Activated T-helper 9 cell treated with anti-CD3 and anti-CD28 coated beads, Interleukin-2, amount 50 U/mL, for 16 hours (primary cell): ENCODE measurements at places on chromosomes 11 and 22.

DNA sequence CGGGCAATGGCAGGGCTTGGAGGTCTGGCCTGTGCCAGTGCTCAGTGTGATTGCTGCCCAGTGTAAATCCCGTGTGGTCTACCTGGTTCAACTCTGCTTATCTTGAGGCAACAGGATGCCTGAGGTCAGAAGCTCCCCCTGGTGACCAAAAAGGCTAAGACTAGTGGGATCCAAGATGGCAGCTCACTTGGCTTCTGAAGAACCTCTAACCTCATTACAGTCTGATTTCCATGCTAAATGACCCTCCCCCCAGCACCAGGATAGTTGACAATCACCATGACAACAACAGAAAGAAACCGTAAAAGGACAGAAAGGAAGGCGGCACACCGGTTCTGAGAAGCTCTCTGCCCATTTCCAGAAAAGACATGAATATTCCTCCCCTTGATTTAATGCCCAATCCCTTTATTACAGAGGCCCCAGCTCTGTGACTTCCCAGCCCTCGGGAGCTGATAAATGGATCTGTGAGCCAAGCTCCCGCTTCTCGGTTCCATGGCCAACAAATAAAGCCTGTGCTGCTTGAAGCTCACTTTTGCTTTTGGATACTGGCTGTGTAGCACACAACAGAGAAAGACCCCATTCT, 398.4 kb downstream of the CTTN start:
- no peak for DNase-seq

- no peak for DNase-seq
Observed at GRCh38 chr11:111299101-111300026, 1.0 kb downstream of the POU2AF3 start.

DNA sequence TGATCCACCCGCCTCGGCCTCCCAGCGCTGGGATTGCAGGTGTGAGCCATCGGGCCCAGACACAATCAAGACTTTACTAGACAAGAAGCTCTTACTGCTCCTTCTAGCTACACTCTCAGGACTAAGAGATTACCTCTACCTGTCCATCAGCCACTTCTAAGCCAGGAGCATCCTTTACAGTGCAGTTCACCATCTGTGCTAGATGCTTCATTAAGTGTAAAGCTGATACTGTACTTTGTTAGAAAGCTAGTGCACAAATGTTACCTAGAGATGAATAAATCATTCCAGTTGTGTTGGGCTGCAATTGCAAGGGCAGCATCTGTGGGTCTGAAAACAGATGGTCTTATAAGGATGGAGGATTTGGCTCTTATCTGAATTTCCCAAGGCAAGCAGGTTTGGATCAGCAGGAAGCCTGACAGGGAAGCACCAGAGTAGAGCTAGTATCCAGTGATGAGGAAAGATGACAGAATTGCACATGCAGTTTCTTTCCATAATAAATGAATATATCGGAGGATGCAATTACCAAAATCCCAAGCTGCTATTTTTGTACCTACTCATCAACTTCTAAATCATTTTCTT, 58.3 kb downstream of the FAM168A start:
- no peak for DNase-seq

DNA sequence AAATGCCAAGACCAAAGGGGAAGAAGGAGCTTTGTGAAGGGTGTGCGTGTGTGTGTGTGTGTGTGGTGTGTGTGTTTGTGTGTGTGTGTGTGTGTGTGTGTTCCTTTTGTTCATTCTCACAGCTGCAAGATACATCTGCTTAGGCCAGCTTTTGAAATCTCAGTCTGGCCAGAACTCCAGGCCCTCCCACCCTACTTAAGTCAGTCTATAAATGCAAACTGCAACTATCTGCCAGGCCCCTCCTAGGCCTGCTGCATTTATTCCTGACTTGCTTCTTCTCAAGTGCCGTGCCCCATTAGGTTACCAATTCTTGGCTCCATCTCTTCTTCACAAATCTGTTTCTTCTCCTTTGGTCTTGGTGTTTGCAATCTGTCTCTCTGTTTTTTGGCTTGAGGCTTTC, 21.6 kb upstream of the RIC3 start:
- DNase-seq, result no peak

DNA sequence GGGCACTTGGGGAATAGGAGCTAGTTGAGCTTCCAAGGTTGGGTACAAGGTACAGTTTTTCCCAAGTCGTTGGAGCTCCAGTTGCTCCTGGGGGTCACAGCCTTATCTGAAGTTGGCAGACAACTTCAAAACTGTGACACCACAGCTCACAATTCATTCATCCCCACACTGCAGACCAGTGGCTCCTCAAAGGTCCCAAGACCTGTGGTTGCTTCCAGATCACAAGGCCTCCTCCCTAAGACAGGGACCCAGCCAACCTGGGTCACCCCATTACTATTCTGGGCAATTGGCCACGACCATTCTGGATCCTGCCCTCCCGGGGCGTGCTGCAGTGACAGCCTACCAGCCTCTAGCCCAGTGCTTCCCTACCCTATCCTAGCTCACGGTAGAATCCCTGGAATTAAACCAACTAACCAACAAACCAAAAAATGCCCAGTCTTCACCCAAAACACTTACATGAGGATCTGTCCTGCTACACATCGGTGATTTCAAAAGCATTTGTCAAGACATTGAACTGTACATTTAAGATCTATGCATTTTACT, 862 bp upstream of the PDXP start:
- no peak for DNase-seq

- no peak for DNase-seq
Observed at GRCh38 chr22:29795663-29796062, 28.5 kb downstream of the UQCR10 start.

GRCh38 chr11:131198161-131199014, 172.0 kb upstream of the NTM start:
- no peak for DNase-seq

DNA sequence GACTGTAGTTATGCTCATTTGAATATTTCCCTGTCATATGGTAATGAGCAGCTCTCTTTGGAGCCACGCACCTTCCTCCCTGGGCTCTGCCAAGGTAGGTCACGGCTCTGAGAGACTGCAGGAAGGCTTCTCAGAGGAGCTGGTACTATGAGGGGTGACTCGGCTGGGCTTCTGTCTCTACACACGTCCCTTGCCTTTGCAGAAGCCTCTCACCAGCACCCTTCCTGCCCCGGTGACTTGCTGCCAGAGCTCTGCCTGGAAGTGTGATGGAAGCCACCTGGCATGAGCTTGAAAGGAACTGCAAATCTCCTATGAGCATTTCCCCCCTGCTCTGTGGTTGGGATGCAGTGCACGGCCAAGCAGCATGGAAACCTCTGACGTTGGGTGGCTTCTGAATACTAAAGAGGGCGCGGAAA, 74.2 kb downstream of the KIRREL3 start:
- no peak for DNase-seq

DNA sequence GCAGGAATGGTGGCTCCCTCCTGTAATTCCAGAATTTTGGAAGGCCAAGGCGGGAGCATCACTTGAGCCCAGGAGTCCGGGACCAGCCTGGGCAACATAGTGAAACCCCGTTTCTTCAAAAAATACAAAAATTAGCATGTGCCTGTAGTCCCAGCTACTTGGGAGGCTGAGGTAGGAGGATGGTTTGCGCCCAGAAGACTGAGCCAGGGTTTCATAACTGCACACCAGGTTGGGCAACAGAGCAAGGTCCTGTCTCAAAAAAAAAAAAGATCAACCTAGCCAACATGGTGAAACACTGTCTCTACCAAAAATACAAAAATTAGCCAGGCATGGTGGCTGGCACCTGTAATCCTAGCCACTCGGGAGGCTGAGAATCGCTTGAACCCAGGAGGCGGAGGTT, 6.4 kb downstream of the A4GALT start:
- no peak for DNase-seq

DNA sequence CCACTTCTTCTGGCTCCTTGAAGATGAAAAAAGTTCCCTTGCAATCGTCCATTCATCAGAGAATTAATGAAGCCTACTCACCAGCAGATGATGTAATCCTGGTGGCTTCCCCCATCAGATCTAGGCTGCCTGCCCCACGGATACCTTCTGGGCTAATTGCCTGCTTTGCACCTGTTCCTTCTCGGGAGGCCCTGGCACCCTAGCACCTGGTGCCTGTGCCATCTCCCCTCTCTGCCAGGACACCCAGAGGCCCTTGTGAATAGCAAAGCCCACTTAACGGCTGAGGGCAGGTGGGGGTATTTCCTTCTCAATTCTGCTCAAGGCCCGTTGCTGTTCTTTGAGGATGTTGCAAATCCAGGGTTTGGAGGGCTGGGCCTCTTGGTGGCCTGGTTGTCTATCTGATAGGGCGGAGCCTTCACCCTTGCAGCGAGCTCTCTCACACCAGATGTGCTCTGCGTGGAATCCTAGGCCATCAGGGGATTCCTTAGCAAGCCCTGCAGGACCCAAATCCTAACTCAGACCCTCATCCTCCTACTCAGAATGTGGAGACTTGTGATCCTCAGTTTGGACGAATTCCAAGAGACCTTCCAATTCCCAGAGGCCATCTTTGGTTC, at the start of gene LMO2:
LMO2 (minus strand) TSS at position 363 of the 614 bp plus-strand sequence. CDS start 22,360 bp downstream, outside the sequence.
- DNase-seq, result no peak

GRCh38 chr11:82930229-82930628, 28.7 kb downstream of the DDIAS start:
- DNase-seq, result no peak

DNA sequence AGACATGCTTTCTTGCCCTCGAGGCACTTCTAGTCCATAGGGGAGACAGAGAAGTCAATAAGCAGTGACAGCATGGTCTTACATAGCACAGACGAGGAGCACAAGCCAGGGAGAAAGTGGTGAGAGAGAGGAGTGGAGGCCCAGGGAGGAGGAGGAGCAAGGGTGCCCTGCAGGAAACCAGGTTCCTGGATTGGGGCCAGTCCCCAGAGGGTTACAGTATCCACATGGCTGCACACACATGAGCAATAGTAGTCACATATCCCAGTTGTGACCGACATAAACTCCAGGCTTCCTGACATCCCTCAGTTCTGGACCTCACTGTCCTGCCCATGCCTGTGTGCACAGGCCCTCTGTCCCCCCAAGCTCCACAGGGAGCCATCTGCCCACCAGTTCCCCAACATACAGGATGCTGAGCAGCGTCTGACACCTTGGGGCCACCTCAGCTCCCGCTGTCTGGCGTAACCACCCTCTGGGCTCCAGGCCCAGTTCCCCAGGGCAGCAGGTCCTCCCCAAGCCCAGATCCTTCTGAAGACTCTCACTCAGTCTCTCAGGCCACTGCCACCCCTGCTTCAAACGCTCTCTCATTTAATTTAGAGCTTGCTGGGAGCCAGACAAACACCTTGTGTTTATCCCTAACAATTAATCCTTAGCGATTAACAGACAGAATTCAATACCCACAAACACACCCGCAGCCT, 53.7 kb downstream of the DSCAML1 start:
- DNase-seq, result no peak

DNA sequence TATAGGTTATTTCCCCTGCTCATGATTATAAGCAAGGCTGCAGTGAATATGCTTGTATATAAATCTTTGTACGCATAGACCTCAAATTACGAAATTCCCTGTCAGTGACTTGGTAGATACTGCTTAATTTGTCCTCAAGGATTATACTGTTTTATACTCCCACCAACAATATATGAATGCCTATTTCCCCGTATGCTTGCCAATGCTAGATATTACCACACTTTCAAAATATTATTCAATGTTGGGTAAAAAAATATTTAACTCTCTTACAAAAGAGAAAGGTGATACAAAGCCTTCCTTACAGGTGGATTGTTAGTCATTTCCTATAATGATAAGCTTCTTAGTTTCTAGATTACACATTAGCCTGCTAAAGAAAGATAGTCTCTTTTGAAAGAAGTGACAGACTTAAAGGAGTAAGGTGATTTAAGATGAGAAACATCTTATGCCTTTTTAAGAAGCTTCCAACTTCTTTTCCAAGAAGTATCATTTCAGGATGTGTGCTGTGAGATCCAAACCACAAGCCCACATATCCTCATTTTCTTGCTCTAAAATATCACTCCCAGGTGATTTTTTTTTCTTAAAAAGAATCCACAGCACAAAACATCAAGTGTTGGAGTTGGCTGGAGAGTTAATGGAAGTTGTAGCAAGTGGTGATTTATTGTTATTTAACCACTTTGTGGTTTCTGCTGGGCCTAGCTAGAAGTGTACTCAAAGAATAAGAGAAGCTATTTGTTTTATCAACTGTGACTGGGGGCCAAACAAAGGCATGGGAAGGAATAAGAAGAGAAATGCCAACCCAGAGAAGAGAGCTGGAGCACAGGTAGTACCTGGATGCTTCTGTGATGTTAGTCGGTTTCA, 59.2 kb downstream of the BARX2 start:
- DNase-seq, result no peak

DNA sequence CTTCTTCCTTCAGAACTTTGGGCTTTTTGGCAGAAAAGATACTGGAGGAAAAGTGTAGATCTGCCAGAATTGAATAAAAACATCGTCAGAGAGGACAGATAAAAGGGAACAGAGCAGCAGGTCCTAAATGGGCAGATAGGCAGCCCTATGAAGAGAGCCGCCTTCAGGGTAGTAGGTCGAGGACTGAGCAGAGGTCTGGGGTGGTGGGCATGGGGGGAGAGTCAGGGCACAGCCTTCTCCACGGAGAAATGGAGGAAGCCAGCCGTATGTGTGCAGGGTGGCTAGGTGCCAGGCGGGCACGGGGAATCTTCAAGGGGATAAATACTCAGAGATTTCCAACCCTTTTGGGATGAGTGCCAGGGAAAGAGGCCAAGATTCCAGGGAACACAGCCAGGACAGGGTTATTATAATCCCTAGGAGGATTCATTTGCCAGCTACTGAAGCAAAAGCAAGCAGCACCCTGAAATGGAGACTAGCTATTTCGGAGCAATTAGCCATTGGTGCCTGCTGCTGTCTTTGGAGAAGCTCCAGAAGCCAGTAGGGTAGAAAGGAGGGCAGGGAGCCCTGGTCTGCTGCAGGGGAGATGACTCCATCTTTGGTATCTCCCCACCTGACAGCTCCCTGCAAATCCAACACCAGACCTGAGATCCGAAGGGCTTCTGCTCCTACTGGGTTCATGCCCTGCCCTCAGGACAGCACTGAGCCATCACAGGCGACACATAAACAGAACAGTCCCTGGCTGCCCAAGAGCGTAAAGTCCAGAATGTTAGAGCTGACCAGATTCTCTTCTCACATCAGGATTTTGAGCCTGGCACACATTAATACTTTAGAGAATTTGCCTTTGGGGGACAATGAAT, 174.5 kb upstream of the NTM start:
- DNase-seq, result no peak

GRCh38 chr11:18772211-18772610, 19.4 kb downstream of the PTPN5 start:
- DNase-seq, result no peak

GRCh38 chr11:2783536-2784082, 83.8 kb upstream of the KCNQ1OT1 start:
- no peak for DNase-seq

- no peak for DNase-seq
Observed at GRCh38 chr11:119147604-119148333, 1.1 kb upstream of the ABCG4 start.

- no peak for DNase-seq
Observed at GRCh38 chr11:69938206-69938605, 119.0 kb upstream of the FGF3 start.

DNA sequence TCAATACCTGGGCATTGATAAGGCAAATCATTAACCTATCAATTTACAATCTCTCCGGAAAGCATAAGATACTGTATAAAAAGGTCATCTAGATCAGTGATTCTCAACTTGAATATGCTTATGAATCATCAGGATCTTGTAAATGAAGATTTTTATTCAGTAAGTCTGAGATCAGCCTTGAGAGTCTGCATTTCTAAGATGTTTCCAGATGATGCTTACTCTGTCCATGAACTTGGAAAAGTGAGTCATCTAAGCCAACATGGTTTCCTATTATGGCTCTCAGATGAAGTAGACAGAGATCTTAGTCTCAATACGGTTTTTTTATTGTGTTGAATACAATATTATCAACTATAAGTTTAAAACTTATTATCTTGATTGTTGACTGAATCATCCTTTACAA, 226.4 kb upstream of the KIRREL3 start:
- DNase-seq, result no peak
